ENCODE measurements at places on chromosomes 16 and 17.

DNA sequence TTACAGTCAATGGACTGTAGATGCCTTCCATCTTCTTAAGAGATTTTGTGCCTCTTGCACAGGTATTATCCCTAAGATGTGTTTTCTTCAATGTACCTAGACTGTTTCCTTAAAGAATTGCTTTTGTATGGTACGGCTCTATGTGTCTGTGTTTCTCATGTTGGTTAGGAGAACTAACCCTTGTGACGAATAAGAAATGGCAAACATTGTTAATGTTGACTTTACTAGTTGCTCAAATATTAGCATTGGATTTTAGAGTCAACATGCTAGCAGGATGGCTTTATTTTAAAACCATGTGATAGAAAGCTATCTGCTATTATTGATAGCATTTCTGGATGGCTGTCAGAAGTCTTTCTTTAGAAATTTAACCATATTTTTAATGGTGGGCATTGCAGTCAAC lies 34.5 kb downstream of the WWOX start:
- DNase-seq = no peak

DNA sequence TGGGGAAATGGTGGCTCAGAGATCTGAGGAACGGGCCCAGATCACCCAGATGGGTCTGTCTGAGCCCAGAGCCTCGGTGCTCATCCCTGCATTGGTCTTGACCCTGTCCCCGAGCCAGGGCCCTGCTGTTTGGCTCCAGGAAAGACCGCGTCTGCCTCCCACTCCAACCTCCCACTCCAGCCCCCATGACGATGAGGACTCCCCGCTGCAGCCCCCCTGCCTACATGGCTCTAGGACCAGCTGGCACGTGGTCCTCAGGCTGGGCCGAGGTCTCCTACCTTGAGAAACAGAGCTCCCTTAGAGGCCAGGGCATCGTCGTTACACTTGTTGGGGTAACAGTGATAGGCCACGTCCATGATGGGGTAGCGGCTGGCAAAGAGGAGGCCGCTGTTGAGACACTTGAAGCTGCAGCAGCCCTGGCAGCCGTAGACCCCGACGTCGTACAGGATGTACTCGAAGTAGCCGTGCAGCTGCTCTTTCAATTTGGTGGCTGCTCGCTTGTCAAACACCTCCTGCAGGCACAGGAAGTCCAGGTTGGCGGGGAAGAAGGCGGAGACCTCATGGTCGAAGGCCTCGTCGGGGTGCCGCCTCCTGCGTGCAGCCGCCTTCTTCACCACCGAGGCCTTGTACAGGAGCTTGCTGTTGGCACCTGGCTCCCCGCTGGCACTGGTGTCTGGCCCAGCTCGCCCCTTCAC lies 59.9 kb downstream of the PRMT7 start:
- no peak for DNase-seq

- DNase-seq = no peak
Measured at GRCh38 chr17:74950207-74950606, 14.5 kb downstream of the OTOP3 start.

GRCh38 chr16:20883554-20884239 lies 16.5 kb downstream of the DCUN1D3 start:
- DNase-seq = no peak

GRCh38 chr17:5665164-5665563 lies 80.9 kb upstream of the NLRP1 start:
- DNase-seq = no peak

- DNase-seq = no peak
Measured at GRCh38 chr17:17416007-17416399, 60.8 kb upstream of the MED9 start.

GRCh38 chr17:32349854-32350665 lies at the start of gene ZNF207:
TSS of gene ZNF207 (plus strand) at chr17:32350157. CDS start at chr17:32350286, 129 bp downstream.
- peak; percentile 92 for DNase-seq

DNA sequence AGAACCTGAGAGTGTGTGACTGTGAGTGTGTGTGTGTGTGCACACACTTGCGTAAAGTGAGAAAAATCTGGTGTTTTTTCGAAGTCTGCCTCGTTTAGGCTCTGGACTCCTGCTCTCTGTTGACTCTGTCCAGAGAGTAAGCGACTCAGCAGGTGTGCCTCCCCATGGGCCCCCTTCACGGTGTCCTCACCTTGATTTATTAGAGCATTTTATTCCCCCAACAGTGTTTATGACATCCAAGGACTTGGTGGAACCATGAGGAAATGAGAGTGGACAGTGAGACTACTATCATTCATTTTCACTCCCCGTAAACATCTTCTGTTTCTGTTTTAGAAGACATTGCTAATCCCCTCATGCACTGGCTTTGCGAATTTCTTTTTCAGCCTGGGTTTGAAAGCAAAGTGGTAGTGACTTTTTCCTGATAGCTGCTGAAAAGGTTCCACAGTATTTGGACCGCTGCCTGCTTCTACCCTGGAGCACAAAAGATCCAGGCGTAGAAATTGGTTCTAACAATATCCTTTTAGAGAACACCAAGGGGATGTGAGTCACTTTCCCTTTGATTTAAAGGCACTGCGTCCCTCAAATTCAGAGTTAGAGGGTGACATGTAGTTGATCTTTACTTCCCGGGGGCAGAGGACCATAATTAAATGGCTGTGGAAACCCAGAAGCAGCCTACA lies 218.2 kb downstream of the WWOX start:
- DNase-seq = no peak

DNA sequence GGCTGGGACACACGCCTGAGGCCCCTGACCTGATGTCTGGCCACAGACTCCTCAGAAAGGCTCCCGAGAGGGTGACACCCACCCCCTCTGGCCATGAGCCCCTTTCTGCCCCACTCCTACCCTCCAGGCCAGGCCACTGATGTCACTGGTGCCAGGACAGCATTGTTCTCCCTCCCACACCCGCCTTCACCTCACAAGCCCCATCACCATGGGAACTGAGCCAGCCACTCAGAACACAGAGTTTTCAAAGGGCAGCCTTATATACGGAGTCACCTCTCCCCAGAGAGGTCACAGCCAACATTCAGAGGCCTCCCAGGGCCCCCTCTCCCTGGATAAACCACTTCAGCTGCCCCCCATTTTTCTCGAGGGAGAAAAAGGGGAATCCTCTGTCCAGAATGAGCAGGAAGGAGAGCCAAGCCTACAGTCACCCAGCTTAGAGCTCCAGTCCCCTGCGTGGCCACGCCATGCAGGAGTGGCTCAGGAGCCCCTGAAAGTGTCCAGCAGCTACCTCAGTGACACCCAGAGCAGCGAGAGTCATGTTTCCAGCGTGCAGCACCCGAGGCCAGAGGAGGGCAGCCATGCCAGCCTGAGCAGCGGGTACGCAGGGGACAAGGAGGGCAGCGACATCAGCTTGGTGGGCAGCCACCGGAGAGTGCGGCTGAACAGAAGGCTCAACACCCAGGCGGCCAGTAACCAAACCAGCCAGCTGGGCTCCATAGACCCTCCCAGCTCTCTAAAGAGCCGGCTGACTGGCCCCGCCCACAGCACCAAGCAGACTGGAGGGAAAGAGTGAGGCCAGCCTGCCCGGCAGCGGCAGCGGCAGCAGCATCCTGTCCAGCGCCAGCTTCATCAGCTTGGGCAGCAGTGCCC lies at the start of gene C16orf82:
TSS of gene C16orf82 (plus strand) at position 260 of the 870 bp plus-strand sequence.
- no peak for DNase-seq

GRCh38 chr17:38578229-38579082 lies 27.3 kb downstream of the SRCIN1 start:
- no peak for DNase-seq

DNA sequence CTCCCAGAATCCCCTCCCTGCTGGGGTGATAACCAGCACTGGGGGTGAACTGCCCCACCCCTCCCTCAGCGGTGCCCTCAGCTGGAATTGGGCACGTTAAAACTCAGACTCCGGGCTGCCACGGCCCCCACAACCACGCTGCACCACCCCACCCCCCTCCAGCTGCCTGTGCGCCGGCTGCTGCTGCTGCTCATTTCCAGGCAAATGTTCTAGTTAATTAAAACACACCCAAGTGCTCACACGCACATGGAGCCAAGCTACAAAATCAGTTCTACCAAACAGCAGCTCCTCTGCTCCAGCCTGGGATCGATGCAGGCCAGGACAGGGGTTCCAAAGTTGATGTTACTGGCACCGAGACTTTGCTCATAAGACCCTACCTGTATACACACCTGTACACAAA lies 180.5 kb downstream of the ZNF423 start:
- DNase-seq = no peak

DNA sequence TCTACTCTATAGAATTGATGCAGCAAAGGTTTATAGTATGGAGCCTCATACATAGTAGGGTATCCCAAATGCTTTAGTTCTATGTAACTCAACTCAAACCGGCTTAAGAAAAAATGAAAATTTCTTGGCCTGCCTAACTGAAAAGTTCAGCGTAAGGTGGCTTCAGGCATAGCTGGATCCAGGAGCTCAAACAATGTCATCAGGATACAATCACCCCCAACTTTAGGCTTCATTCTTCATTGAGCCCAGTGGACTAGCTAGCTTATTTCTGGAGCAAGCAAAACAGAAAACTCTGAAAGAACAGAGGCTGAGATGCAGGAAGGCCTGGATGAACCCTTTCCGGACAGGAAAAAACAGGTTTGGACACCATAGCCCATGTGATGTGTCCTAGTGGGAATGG lies 147.5 kb upstream of the HS3ST4 start:
- DNase-seq = no peak

GRCh38 chr17:50430821-50431618 lies 5.0 kb downstream of the ACSF2 start:
- DNase-seq = no peak

DNA sequence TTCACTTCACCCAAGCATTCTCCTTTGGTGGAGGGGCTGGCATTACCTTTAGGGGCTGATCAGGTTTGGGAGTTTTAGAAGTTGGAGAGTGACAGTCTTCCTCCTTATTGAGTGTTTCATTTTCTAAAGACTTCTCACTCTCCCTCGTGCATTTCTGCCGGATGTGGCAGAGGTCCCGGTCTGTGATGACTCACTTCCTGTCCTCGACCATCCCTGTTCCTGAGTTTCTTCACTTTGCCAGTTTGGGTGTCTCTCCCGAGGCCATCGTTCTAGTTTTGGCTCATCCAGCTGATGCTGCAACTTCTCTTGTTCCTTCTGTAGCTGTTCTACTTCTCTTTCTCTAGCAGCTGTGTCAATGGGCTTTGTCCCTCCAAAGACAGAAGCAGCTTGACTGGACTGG lies 104.3 kb downstream of the PHKB start:
- DNase-seq = no peak

GRCh38 chr17:40086150-40087044 lies 14.0 kb downstream of the NR1D1 start:
- peak; percentile 59 for DNase-seq

DNA sequence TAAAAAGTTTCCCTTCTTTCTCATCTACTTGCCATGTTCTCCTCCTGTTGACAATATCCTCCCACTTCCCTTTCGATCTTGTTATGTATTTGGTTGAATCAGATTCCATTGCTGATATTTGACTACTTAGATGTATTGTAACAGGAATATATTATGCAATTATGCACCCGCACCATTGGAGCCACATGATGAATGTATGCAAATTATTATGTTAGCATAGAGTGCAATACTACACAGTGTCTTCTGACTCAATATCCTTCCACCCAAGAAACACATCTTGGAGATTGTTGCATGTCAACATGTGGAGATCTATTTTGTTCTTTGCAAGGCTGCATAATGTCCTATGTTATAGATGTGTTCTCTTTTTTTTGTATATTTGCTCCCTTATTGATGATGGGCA lies 219.2 kb upstream of the RBFOX1 start:
- no peak for DNase-seq

DNA sequence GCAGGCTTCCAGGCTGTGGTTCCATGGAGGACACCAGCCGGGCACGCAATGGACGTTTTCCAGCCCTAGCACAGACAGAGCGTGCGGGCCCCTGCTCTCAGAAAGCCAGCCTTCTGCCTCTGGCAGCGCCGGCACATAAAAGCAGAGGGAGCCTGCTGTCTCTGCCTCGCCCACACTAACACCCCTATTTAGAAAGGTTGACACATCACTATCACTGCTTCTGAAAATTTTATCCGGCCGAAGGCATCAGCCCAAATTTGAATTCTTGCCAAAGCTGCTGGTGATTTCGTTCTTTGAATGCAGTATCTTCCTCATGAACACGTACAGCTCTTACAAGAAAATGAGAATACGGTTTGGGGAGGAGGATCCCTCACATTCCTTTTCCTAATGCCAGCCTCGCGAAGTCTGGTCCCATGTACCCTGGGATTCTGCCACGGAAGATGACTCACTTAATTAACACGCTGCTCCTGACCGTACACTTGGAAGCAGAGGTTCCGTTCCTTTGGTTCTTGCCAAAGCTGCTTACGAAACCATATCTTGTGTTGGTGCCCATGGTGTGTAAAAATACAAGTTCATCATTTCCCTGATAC lies 1.3 kb upstream of the RAB11FIP3 start:
- no peak for DNase-seq

DNA sequence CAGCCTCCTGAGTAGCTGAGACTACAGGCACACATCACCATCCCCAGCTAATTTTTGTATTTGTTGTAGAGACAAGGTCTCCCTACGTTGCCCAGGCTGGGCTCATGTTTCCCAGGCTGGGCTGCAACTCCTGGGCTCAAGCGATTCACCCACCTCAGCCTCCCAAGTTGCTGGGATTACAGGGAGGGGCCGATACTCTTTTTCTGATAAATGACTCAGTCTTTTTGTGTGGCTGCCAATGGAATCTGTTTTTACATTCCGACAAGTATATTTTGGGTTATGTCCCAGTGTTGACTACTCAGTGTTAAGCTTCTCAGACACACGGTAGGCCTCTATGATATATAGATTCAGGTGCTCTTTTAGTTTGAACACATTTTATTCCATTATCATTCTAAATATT lies 58.1 kb downstream of the SLFN11 start:
- DNase-seq = no peak

DNA sequence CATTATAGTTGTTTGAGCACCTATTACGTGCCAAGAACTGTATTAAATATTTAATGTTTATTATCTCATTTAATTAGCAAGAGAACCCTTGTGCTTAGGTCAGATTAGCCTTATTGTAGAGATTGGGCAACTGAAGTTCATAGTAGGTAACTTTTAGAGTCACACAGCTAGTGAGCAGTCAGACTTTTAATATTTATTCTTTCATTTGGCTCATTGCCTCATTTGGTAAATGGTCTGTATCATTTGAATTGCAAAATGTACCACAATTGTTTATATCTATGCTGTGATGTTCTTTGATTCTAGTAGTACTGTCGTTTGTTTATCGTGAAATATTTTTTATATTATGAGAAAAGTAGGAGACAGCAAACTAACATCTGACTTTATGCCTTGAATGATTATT lies 7.6 kb downstream of the CLTC start:
- DNase-seq = no peak

GRCh38 chr16:2186505-2186904 lies 9.9 kb downstream of the CASKIN1 start:
- no peak for DNase-seq

DNA sequence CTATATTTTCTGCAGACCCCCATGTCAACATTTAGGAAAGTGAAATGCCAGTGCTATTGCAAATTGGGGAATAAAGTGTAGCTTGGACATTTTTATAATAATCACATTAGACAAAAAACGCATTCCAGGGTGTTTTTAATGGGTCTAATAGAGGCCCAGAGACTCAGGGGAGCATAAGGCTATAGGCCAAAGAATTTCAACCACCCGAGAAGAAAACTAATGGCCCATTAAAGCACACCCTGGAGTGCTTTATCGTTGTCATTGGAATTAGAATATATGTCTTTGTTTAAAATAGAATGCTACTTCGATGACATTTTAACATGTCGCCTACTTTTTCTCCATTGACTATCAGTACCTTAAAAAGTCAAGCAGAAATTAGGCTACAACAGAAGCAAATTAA lies 414.1 kb upstream of the CDH8 start:
- no peak for DNase-seq

Measured in T-helper 17 cell (primary cell).